CD4-positive, alpha-beta T cell treated with Interferon alpha-2 for 1 hour (primary cell): ENCODE measurements at places on chromosomes 2 and 18.

GRCh38 chr18:49023938-49024803 is 73.4 kb upstream of the SMAD7 start:
- no peak for DNase-seq

GRCh38 chr2:237524631-237525030 is 37.6 kb downstream of the MLPH start:
- DNase-seq: no peak

DNA sequence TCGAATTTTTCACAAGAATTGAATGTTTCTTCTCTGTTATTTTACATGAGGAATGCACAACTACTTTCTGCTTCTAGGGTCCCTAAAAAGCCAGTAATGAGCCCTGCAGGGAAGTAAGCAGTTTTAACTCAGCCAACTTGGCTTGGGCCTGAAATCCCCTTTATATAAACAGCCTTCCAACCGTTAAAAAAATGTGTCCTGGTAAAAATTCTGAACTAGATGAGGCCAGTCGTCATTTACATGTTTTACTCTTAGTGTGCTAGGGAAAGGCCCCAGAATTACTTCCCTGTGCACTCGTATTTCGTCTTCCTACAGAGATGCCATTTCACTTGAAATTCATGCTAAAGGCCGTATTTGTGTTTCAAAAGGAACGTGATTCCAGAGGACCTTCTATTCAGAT is 42.4 kb upstream of the RPE start:
- DNase-seq: no peak

- no peak for DNase-seq
Observed at GRCh38 chr2:164644036-164644700, 22.9 kb upstream of the GRB14 start.

- no peak for DNase-seq
Observed at GRCh38 chr2:86193901-86194567, 1.2 kb downstream of the IMMT start.

- no peak for DNase-seq
Observed at GRCh38 chr2:130388221-130388907, 32.5 kb downstream of the PTPN18 start.

DNA sequence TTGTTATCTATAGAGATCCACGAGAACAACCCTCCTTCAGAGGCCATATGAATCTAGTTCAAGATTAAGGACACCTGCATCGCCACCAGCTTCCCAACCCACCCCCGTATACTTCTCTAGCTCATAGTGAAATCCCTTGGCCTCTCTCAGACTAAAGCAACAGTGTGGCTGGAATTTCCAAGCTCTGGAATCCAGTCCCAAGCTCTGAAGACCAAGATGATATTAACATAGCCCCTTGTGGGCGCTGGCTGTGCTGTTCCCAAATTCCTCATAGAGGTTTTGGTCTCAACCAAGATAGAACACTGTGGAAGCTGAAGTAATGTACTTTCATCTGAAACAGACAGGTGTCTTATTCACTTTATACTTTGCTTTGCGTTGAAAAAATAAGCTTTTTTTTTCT is 139.6 kb downstream of the MAP2 start:
- no peak for DNase-seq

GRCh38 chr2:57802243-57802642 is 244.4 kb upstream of the VRK2 start:
- no peak for DNase-seq
